Breast epithelium (tissue), 4 donors: ENCODE measurements at places on chromosomes 4 and X.

DNA sequence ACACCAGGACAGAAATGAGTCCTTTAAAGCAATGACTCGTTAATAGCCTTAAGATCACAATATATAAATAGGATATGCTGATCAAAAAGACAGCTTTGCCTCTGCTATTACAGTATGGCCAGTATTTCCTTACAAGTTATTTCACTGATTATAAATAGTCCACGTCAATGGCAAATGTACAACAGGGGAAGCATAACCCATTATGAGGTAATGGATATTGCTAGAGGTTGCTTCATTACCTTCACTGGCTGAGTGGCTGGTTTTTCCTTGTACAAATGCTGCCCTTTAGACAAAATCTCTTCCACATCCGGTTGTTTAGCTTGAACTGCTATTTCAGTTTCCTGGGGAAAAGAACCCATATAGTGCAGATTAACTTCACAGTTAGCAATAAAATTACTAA is 764.6 kb upstream of the FTHL17 start:
- DNase-seq = no peak

DNA sequence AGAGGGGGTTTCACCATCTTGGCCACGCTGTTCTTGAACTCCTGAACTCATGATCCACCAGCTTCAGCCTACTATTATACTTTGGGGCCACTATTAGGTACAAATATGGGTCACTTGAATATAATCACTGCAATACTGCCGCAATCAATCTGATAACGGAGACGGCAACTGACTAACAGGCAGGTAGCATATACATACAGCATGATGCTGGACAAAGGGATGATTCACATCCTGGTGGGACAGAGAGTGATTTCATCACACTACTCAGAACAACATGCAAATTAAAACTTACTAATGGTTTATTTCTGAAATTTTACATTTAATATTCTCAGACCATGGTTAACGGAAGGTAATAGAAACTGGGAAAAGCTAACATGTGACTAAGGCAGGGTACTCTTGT is 10.9 kb downstream of the LRBA start:
- DNase-seq = no peak

GRCh38 chrX:53031380-53031779 is 17.2 kb upstream of the GPR173 start:
- no peak for DNase-seq

GRCh38 chr4:184898793-184899192 is 73.0 kb upstream of the ACSL1 start:
- DNase-seq = no peak

DNA sequence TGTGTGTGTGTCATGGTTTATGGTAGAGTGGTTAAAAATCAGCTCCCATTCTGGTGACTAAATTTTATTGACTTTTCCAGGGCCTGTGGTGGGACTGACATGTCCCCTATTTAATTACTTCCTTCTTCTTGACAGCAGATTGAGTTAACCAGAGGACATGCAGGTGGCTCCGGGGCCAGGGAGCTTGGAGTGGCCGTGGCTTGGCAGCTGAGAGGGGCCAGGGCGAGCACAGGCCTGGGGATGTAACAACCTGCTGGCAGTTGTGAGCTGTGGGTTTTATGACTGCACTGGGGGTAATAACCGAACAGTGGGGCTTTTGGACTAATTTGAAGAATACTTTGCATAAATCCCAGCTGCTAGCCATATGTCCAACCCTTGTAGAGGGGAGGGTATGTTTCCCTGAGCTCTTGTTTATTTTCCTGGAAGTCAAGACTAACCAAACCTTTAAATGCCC is 186.0 kb downstream of the MID1IP1 start:
- DNase-seq = no peak

- DNase-seq = no peak
These were observed 797 bp downstream of the CD99L2 start for GRCh38 chrX:150897421-150898320.

DNA sequence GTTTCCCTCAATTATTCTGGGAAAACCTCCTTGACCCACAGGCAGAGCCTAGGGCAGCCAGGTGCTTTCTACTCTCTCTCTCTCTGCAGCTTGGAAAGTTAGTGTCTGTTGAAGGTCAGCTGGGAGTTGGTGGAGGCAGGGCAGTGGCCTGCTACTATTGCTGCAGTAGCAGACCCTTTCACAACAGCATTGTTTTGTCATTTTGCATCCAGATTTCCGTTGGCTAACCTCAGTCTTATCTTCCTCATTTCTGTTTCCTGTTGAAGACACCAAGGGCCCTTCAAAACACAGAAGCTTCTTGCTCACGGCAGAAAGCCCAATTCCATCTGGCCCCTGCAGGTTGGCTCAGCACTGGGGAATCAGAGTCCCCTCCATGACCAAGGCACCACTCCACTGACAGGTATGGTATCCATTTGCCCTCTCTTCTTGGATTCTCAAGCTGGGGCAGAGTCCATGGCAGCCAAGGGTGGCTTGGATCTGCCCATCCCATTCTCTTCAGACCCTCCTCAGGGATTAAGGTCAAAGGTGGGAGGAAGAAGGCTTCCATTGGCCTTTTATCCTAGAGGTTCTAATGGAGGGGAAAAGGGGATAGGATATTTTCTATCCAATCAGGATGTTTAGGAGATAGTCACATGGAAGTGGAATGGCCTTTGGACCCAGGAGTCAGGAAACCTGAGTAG is 24.6 kb downstream of the VSIG4 start:
- no peak for DNase-seq

DNA sequence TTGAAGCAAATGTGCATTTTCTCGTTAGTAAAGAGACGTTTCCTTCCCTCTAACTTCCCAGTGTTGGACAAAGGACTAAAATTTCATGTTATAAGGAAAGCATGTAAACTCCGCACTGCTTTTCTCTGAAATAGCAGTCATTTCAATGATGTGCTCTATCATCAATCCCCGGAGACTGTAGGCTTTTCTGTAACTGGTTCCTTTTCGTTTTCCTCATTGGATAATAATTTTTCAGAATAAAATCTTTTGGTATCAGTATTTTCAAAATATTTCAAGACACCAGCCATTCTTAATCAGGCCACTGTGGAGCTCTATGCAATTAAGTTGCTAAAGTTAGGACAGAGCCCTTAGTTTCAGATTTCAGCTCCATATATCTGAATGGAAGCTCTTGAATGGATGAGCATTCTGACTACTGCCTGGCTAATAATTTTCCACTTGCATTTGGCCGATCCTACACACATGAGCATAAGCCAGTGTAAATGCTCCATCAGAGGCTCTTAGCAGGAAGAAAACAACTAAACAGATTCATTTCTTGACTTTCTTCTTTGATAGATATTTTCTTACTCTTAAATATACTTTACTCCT is 157.7 kb downstream of the CHIC2 start:
- DNase-seq = no peak

GRCh38 chr4:183515411-183515810 is 10.6 kb downstream of the ING2 start:
- DNase-seq = no peak

- no peak for DNase-seq
These were observed 451.5 kb upstream of the FAT1 start for GRCh38 chr4:187175197-187175596.

- no peak for DNase-seq
These were observed 85.8 kb upstream of the RPS6KA3 start for GRCh38 chrX:20352504-20352903.

DNA sequence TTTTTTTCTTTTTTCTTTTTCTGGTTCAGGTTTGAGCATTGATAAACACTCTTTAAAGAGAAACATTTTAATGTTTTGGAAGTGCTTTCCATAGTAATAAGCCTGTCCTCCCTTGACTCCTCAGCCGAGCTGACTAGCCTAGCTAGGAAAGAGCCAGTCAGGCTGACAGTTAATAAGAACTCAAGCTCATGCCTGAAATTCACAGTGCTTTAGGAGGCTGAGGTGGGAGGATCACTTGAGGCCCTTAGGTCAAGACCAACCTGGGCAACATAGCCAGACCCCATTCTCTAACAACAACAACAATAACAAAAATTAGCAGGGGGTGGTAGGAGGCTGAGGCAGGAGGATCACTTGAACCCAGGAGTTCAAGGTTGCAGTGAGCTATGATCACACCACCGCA is 53.4 kb upstream of the ZCCHC13 start:
- no peak for DNase-seq

DNA sequence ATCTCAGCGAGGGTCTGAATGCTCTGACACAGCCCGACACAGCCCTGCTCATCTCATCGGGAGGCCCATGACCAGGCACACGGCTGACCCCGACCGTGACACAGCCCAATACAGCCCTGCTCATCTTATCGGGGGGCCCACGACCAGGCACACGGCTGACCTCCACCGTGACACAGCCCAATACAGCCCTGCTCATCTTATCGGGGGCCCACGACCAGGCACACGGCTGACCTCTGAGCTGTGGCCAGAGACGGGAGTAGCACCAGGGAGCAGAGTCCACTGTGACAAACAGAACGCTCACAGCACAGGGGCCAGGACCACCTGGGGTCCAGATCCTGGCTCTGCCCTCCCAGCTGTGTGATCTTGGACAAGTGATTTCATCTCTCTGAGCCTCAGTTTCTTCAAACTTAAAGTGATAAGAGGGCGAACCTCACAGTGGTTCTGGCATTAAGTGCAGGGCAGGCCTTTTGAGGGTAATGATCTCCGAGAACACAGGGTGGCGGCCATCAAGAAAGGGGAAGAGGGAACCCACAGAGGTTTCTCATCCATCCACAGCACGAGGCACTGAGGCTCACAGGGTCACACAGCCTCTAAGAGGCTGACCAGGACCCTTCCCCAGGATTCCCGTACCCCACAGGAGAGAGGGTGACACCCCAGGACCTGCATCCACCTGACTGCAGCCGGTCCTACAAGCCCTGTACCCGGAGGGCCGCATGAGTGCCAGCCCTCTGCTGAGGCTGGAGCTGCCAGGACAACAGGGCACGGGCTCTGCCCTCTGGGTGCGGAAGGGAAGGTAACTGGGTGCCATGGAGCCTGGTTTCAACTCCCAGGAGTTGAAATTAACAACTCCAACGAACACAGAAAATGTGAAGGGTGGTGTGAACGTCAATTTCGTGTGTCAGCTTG is 60.1 kb downstream of the WFS1 start:
- DNase-seq = no peak

DNA sequence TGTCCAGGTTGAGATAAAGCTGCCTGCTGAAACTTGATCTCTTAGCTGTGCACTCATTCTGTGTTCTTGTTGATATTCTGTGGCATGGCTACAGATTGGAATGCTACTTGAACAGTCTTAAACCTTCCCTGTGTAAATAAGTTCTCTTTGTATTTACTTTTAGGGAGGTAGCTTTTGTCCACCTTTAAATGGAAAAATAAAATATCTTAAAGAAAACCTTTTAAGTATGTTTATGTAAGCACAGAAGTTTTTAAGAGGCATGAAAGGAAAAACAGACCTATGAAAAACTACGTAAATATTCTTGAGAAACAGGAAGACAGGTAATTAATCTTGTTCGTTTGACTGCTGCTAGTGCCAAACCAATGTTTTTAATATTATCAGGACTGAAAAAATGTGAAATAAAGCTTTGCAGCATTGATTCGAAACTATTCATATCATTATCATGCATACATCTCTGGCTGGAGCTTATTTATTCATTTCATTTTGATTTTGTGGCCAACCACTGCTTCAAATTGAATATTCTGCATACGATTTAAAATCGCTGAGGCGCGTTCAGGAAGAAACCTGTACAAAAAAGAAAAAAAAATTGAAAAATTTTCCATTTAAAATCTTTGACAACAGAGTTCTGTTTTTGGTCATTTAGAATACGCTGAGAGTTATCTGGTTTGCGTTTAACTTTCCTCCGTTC is 17.8 kb downstream of the HSD17B13 start:
- no peak for DNase-seq

DNA sequence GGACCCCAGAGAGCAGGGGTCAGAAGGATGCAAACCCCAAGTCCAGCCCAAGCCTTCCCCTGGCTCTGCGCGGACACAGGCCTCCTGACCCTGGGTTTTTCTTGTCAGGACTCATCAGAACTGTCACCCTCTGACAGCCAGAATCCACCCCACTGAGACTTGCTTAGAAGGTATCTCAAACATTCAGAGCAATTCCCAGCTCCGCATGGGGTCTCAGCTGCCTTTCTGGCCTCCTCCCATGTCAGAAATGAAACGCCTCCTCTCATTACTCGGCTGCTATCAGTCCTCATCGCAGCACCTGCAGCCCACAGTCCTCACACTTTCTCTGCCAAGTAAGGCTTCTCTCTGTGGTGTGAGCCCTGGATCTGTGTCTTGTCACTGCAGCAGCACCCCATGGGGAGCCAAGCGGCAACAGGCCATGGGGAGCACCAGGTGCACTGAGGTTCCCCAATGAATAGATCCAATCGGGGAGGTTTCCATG is 97.8 kb downstream of the WFS1 start:
- no peak for DNase-seq
